ENCODE measurements at places on chromosomes 7 and 10.

GRCh38 chr10:58282615-58283014 is 13.7 kb downstream of the CISD1 start:
- no peak for DNase-seq

- DNase-seq = no peak
Observed at GRCh38 chr10:21452203-21452602, 73.3 kb downstream of the SKIDA1 start.

GRCh38 chr10:89217057-89217990 is 10.2 kb upstream of the CH25H start:
- no peak for DNase-seq

DNA sequence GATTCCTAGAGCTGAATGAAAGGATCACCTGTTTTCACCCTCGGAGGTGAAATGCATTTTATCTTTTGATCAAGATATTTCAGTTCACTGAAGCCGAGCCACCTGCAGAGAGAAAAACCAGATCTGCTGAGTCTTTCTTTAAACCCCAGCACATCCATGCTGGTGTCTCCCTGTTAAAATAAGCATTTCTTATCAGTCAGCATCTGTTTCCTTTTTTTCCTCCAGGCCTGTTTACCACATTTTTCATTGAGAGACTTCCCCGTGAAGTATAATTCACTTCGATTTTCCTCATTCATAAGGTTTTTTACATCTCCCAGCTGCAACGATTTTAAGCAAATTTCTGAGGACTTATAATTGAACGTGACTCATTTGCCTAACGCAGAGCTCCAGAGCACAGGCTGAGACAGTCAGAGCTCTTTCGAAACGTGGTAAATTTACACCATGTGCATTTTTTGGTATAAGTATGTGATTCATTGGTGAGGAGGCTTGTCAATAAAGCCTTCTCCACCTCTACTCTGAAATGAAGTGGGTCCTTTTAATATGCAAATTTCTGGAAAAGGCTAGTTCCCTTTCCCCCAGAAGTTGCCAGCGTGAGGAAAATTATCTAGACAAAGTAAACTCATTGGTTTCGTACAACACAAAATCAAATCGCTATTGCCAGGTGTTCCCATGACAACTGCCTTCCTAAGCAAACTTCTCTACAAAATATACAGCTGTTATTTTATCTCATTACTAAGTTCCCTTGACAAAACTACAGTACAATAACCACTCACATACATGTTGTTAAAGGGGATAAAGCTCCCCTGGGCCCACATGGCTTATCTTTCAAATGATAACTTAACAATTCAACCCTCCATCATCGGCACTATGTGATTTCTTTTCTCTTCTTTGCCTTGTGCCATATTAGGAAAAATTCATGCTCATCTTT is 374.8 kb upstream of the AKR1E2 start:
- DNase-seq = no peak

DNA sequence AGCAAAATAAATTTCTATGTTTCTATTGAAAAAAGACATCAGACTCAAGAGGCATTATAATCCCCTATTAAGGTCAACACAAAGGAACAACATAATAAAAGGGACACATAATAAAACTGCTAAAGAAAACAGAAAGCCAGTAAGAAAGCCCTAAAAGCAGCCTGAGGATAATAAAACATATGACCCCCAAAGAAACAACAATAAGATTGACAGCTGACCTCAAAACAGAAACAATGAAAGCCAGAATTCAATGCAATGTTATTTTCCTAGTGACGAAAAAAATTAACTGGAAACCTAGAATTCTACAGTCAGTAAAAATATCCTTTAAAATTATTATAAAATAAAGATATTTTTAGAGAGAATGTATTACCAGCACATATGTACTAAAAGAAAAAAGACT is 44.9 kb upstream of the FAM171A1 start:
- no peak for DNase-seq

DNA sequence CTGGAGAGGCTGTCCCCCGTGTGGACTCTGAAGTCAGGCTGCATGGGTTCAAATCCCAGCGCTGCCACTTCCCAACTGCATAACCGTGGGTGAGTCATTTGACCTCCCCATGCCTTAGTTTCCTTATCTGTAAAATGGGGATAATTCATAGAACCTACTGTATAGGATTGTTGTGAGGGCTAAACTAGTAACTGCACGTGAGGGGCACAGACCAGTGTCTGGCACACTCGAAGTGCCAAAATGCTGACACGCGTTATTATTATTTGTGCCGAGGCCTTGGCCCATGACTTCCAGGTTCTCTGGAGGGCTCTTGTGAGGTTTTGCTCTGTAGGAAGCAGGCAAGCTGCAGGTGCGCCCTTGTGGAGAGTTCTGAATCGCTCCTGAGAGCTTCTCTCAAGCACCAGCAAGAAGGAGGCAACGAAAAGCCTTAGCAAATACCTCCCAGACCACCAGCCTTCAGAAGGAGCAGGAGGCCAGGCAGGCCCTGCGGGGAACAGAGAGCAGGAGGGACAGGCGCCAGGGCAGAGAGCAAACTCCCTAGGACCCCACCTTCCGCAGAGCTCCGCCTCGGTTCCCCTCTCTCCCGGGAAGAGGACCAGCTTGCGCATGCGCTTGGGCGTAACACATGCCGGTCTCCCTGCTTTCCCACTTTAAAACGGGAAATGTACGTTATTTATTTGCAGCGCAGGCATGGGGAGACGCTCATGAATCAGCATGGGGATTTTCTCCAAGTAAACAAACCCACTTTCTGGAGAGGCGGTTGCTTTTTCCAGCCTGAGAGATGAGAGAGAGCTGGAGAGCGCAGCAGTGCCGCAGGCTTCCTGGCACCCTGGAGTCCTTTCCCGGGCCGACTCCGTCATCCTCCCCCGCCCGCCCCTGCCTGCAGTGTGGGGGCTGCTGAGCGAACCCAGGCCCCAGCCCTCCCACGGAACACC is 39.6 kb downstream of the SORCS3 start:
- no peak for DNase-seq

DNA sequence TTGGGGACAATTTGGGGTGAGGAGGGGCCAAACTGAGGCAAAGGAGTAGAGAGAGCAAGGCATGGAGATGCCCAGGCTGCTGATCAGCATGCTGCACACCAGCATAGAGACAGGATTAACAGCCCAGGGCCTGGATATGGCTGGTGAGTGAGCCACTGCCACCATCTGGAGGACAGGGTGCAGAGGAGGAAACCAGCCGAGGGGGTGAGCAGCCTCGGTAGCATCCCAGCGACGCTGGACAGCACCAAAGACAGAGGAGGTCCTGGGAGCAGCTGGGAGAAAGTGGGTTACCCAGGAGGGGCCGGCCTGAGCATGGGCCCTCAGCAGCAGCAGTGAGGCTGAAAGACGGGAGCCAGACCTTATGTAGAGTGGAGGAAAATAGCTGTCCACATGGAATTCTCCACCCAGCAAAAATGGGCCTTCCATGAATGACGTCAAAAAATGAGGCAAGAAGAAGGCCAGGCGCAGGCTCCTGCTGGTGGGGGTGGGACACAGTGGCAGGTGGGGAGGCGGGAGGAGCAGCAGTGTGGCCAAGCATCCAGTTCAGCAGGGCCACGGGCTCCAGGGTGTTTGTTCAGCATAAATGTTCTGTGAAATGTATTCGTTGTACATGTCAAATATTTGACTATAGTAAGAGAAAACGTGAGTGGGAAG is 16.7 kb downstream of the RET start:
- DNase-seq = no peak

- DNase-seq = no peak
Observed at GRCh38 chr10:58638388-58638787, 125.7 kb downstream of the BICC1 start.

DNA sequence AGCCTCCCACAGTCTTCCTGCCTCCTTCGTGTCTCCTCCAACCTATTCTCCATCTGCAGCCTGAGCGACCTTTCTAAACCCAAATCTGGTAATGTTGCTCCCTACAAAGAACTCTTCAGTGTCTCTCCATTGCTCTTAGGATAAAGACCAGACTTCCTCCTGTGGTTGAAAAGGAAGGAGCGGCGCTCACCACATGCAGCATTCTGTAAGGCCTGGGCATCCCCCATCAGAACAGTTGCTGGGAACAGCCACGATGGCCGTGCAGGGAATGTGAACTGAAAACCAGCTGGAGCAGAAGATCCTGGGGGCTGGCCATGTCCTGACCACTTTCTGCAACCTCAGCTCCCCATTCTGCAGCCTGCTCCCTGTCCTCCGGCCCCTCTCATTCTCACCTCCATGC is 237.8 kb upstream of the ZMIZ1 start:
- no peak for DNase-seq

DNA sequence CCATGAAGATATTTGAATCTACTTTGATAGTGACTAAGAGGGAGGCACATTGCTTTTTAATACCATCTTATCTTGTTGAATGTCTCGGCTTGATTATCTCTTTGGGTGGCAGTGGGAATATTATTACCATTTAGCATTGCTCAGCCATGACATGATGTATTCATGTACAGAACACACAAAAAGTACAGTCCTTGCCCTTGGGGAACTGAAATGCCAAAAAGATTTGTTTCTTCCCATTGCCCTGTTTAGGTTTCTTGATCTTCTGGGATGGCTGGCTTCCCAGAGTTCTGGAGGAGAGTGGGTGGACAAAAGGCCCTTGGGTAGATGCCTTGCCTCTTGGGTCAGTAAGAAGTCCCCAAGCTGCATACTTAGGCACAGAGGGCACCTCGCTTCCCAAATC is 23.8 kb downstream of the SUFU start:
- DNase-seq = no peak

GRCh38 chr7:154576604-154577003 is 426.3 kb downstream of the PAXIP1 start:
- no peak for DNase-seq

DNA sequence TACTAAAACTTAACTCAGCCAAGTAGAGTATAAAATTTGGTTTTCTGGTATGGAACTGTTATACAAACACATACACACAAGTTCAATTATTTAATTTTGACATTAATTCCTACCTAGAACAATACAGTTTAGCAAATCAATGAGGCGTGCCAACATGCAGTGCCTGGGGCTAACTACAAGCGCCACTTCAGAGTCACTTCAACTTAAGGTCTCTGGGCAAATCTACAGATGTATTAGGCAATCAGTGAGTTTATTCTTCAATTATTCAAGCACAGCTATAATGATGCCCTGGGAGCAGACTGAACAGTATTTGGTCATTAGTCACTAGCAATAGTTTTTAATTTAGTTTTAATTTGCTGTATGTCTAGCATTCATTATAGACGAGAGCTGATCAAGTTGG is 51.6 kb downstream of the HIBADH start:
- no peak for DNase-seq

- no peak for DNase-seq
Observed at GRCh38 chr7:69338144-69338543, 260.1 kb upstream of the AUTS2 start.

DNA sequence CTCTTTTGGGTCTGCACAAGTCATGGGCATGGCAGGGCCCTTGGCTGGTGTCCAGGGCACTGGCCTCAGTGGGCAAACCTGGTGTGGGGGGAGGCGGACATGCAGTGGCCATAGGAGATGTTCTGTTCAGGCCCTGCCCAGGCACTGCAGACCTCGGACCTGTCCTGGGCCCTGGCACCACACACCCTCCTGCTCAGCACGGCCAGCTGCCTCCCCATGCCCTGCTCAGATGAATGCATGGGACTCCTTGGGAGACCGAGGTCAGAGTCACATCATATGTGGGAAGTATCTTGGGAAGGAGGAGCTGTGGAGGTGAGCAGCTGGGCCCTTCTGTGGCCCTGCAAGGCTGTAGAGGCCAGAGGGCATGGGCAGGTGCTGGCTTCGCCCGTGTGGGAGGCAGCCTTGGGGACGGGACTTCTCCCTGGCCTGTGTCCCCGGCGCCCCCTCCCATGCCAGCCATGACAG is 130.8 kb downstream of the VIPR2 start:
- DNase-seq = no peak

Data from stimulated activated CD8-positive, alpha-beta memory T cell treated with anti-CD3 and anti-CD28 coated beads, Interleukin-15, amount 100 ng/mL, for 4 hours (primary cell).